Pulmonary artery endothelial cell (primary cell): ENCODE measurements at places on chromosomes 16 and 17.

- DNase-seq = no peak
Measured at GRCh38 chr16:72903176-72903575, 144.8 kb downstream of the ZFHX3 start.

GRCh38 chr16:47465919-47466630 lies 4.9 kb downstream of the PHKB start:
- no peak for DNase-seq

- DNase-seq = no peak
Measured at GRCh38 chr17:83179374-83179773, 100.0 kb downstream of the METRNL start.

DNA sequence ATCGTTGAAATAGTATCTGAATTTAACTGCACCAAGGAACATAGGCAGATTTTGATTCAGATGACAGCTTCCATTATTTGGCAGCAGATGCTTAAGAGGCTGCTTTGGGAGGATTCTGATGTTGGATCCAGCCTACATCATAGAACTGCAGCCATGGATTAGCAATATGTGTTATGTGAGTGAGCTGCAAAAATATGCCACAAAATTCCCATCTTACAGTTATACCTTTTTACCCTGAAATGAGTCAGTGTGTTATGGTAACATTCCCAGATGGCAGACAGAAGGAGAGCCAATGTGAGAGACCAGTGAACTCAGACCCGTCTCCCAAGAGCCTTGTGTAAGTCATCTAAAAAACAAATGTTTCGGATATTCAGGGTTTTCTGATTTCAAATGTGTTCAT lies 206.1 kb downstream of the CDH13 start:
- DNase-seq = no peak

DNA sequence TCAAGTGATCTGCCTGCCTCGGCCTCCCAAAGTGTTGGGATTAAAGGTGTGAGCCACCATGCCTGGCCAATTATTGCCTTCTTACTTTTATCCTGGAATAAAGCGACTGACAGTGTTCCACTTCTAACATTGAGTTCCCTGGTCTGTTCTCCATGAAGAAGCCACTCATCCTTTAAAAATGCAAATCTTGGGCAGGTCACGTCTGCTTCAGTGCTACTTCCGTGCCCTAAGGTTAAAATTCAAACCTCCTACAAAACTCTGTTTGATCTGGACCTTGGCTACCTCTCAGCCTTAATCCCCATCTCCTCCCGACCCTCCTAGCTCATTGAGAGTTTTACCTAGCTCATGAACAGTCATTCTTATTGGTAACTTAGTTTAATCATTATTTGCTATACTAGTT lies 9.6 kb upstream of the SHISA9 start:
- no peak for DNase-seq

DNA sequence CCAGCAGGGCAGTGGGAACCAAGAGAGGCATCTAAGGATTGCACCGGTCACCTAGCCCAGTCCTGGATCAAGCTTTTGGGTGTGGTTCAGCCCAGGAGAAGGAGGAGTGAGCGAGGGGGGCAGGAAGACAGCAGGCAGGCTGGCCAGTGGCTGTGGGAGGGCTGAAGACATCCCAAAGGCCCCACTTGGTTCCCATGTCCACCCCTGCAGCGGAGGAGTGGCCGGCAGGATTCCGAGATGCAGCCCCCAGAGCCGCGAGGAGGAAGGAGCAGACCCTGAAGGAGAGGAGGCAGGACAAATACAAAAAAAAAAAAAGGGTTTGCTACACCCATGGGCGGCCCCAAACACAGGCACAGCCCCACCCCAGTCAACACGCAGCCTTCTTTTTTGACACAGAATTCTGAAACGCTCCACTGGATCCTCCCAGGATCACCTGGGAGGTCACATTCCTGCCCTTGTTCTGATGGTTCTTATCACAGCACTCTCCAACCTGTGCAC lies 1.1 kb upstream of the SLC47A2 start:
- no peak for DNase-seq

- DNase-seq = no peak
Measured at GRCh38 chr16:23128056-23128455, 21.2 kb downstream of the USP31 start.

- DNase-seq = no peak
Measured at GRCh38 chr17:12866244-12866643, 76.9 kb downstream of the ARHGAP44 start.
